Stomach (tissue), 19 donors: ENCODE measurements at places on chromosomes 7 and 10. TPM values are rescaled to one million over a fixed set of nuclear protein-coding genes. Genes with fewer than 3 reads are reported as not detected.
A peak's percentile ranks its signal among the peaks of the same experiment; 100 is the strongest.

GRCh38 chr10:74969093-74969492, 142.4 kb upstream of the SAMD8 start:
- H3K27ac ChIP-seq, result no peak overlapping the region
- DNase-seq, result no peak
- H3K27me3 ChIP-seq, result no peaks in the 10 kb centered on the region
- no peak overlapping the region for H3K4me3 ChIP-seq
- peaks cover 7% of the 10 kb centered on the region for H3K36me3 ChIP-seq
- H3K4me1 ChIP-seq, result peaks cover 42% of the 10 kb centered on the region

DNA sequence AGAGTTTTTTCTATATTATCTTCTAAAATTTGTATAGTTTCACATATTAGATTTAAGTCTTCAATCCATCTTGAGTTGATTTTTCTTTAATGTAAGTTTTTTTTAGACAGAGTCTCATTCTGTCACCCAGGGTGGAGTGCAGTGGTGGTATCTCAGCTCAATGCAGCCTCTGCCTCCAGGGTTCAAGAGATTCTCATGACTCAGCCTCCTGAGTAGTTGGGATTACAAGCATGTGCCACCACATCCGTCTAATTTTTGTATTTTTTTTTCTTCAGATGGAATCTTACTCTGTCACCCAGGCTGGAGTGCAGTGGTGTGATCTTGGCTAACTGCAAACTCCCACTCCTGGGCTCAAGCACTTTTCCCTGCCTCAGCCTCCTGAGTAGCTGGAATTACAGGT, 143.4 kb upstream of the ZNF92 start:
- no peak overlapping the region for H3K27ac ChIP-seq
- H3K4me1 ChIP-seq, result no peaks in the 10 kb centered on the region

DNA sequence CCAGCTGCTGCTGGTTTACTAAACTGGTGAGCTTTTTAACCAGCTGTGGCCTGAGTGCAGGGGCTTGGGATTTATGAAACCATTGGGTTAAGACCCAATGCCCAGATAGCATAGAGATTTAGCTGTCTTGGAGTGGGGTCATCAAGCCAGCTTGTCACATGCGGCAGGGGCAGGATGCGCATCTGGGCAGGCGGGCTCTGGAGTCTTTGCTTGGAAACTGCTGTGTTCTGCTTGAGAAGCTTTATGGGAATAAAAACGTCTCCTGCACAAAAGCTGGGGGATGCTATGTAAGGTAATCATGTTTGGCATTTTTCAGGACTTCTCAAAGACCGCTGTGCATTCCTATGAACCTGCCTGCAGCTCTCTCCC, 136.3 kb downstream of the MAPK8 start:
- DNase-seq, result no peak
- no peaks in the 10 kb centered on the region for H3K27me3 ChIP-seq

DNA sequence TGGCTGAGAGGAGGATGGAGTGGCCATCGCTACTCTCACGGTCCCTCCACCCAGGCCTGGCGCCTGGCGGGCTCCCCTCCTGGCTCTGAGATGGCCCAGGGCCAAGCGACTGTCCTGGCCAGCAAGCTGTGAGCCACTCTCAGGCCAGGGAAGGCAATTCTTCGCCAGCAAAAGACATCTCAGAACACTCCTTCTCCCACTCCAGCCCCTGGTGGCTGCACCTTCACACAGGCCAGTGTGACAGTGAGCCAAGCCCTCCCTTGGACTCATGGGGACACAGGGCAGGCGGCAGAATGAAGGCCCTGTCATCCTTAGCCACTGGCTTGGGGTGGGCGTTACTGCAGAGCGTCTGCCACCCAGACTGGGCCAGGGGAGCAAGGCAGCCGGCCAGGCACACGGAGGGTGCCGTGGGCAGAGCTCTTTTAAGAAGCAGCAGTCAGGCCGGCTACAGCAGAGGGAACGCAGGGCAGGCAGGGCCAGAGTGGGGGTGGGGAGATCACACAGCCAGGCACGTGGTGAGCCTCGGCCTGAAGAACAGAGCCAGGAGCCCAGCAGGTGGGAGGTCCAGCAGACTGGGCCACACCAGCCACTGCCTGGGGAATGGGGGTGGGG, 14.4 kb downstream of the STK32C start:
- no peak overlapping the region for H3K4me3 ChIP-seq
- H3K27ac ChIP-seq, result no peak overlapping the region
- DNase-seq, result no peak
- no peaks in the 10 kb centered on the region for H3K27me3 ChIP-seq
- no peaks in the 10 kb centered on the region for H3K36me3 ChIP-seq
- H3K4me1 ChIP-seq, result no peaks in the 10 kb centered on the region

- no peak overlapping the region for H3K4me3 ChIP-seq
- no peaks in the 10 kb centered on the region for H3K36me3 ChIP-seq
- no peak for DNase-seq
- no peaks in the 10 kb centered on the region for H3K4me1 ChIP-seq
These were observed 63.3 kb downstream of the ZNF107 start for GRCh38 chr7:64729089-64729848.

DNA sequence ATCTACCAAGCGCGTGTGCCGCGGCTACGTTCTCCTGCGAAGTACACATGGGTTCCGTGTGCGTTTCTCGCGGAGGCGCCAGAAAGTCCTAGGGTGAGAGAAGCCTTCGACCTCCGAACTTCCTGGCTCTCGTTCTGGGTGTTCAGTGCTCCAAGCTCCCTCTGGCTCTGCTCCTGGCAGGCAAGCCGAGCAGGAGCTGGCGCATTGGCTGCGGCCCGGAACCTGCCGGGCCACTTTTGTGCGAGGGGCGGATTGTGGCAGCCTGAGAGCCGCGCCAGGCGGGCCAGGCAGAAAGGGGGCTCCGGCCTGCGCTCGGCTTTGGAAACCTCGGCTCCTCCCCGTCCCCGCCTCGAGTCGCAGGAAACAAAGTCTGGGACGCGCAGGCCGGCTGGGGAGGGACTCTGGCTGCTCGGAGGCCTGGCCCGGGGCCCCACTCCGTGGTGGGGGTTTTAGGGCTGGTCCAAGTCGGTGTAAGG, 9.6 kb downstream of the EMX2 start:
- no peaks in the 10 kb centered on the region for H3K36me3 ChIP-seq
- no peak overlapping the region for H3K4me3 ChIP-seq
- peaks cover 98% of the 10 kb centered on the region for H3K27me3 ChIP-seq

GRCh38 chr10:89352802-89353201, 25.0 kb downstream of the IFIT3 start:
- H3K27me3 ChIP-seq, result no peaks in the 10 kb centered on the region
- H3K4me3 ChIP-seq, result no peak overlapping the region
- H3K36me3 ChIP-seq, result no peaks in the 10 kb centered on the region

DNA sequence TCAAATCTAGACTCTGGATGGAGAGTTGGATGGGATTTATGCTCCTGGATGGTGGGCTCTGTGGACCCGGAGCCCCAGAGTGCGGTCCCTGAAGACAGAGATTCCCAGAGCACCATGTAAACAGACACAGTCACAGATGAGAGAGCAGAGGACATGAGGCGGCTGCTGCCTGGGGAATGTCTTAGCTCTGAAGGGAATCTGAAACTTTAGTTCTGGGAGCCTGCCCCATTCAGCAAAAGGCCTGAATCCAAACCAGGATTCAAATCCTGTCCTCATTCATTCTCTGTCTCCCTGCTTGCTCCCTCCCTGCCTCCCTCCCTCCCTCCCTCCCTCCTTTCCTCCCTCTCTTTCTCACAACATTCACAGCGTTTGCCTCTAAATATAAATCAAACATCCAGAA, 49.5 kb upstream of the CALD1 start:
- DNase-seq, result peak; percentile 61
- peak overlapping the region; percentile 74 for H3K27ac ChIP-seq
- peaks cover 24% of the 10 kb centered on the region for H3K4me1 ChIP-seq

- no peak for DNase-seq
- H3K4me1 ChIP-seq, result no peaks in the 10 kb centered on the region
- no peak overlapping the region for H3K27ac ChIP-seq
- H3K4me3 ChIP-seq, result no peak overlapping the region
- no peaks in the 10 kb centered on the region for H3K27me3 ChIP-seq
These were observed 151.8 kb upstream of the ANK3 start for GRCh38 chr10:60541451-60541850.

- DNase-seq, result no peak
- peak overlapping the region; percentile 66 for H3K4me3 ChIP-seq
- H3K27ac ChIP-seq, result no peak overlapping the region
These were observed 56.5 kb upstream of the DNAJB6 start for GRCh38 chr7:157280216-157280841.

DNA sequence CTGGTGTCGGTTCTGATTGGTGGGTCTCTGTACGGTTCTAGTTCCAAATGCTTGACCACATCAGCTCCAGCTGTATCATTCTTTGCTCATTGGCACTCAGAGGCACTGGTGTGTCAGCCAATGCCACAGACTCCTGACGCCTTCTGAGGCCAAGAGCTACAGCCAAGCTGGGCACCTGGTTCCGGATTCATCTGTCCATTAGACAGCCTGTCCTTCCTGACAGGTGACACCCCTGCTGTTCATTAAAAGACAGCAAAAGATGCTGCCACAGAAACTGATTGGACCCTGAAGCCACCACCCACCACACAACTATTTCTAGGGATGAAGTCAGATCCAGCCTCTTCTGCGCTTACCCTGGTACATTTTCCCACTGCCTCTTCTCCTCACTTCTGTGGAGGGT, 35.6 kb downstream of the COL13A1 start:
- H3K27ac ChIP-seq, result no peak overlapping the region
- H3K36me3 ChIP-seq, result no peaks in the 10 kb centered on the region
- no peak overlapping the region for H3K4me3 ChIP-seq
- no peaks in the 10 kb centered on the region for H3K27me3 ChIP-seq
- no peaks in the 10 kb centered on the region for H3K4me1 ChIP-seq
- no peak for DNase-seq

DNA sequence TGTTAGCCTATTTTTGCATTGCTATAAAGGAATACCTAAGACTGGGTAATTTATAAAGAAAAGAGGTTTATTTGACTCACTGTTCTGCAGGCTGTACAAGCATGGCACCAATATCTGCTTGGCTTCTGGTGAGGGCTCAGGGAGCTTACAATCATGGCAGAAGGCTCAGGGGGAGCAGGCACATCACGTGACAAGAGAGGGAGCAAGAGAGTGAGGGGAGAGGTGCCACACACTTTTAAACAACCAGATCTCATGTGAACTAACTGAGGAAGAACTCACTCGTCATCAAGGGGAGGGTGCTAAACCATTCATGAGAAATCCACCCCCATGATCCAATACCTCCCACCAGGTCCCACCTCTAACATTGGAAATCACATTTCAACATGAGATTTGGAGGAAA, 73.9 kb upstream of the ADCY1 start:
- H3K4me1 ChIP-seq, result no peaks in the 10 kb centered on the region
- H3K36me3 ChIP-seq, result no peaks in the 10 kb centered on the region
- no peak overlapping the region for H3K4me3 ChIP-seq
- peaks cover 3% of the 10 kb centered on the region for H3K27me3 ChIP-seq

DNA sequence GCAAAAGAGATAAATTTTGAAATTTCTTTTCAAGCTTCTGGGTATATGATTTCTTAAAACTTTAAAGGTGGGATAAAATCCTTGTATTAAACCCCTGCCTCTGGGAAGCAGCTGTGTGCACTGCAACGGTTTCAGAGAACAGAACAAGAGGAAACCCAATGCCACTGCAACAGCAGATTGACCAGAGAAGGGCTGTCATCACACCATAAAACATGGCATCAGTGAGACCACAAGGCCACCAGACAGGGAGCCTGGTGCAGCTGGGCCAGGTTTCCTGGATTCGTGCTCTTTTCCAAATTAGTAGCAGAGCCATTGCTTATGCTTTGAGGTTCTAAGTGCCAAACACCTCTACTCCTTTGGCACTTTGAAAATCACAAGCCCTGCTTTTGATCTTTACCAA, 152.4 kb downstream of the PRPF18 start:
- DNase-seq, result no peak
- no peaks in the 10 kb centered on the region for H3K36me3 ChIP-seq
- H3K27me3 ChIP-seq, result no peaks in the 10 kb centered on the region
- H3K27ac ChIP-seq, result no peak overlapping the region
- no peaks in the 10 kb centered on the region for H3K4me1 ChIP-seq
- no peak overlapping the region for H3K4me3 ChIP-seq

DNA sequence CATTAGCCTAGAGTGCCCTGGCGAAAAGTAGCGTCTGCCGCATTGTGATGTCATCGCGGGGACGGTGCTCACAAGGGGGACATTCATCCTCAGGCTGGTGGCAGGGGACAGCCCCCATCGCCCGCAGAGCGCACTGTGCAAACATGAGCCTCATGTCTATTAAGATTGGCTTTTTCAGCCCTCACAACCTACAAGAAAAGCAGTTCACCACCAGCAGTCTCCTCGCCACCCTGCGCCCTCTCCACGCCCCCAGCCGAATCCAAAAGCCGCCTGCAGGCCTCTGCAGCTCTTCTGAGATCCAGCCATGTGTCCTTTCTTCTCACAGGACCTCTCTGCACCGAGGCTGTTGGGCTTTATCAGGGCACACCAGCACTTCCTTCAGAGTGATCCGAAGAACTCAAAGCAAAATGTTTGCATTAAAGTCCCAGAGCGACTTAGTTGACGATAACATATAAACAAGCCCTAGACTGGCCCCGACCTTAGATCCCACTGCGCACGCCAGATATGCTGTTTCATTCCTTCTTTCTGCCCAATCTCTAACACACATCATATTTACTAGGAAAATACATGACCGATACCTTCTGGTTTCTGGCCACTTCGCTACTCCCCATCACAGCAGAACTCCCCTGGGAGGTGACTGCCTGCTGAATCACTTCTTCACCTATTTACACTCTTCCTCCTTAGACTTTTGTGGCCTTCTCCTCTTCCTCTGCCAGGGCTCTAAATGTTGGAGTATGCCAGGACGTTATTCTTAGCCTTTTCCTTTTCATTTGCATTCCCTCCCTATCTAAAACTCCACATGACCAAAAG, 206.0 kb upstream of the SH2B2 start:
- H3K27ac ChIP-seq, result no peak overlapping the region
- peaks cover 30% of the 10 kb centered on the region for H3K36me3 ChIP-seq
- H3K4me3 ChIP-seq, result no peak overlapping the region

GRCh38 chr7:50261593-50261992, 42.9 kb upstream of the IKZF1 start:
- no peaks in the 10 kb centered on the region for H3K36me3 ChIP-seq
- H3K27me3 ChIP-seq, result no peaks in the 10 kb centered on the region
- H3K27ac ChIP-seq, result no peak overlapping the region
- no peak overlapping the region for H3K4me3 ChIP-seq
- H3K4me1 ChIP-seq, result no peaks in the 10 kb centered on the region

The PAPOLB gene
- not detected for total RNA-seq

The CCAR1 gene
- 39.7 TPM for total RNA-seq

The TMEM270 gene
- total RNA-seq, result not detected

The ANXA8L1 gene
- total RNA-seq, result not detected

The PTPRN2 gene
- total RNA-seq, result 136 TPM
